Muscle of arm (tissue), 14 donors: ENCODE measurements at places on chromosomes 3 and 15.

GRCh38 chr3:159950156-159950898 lies 38.3 kb upstream of the IL12A start:
- DNase-seq, result no peak

DNA sequence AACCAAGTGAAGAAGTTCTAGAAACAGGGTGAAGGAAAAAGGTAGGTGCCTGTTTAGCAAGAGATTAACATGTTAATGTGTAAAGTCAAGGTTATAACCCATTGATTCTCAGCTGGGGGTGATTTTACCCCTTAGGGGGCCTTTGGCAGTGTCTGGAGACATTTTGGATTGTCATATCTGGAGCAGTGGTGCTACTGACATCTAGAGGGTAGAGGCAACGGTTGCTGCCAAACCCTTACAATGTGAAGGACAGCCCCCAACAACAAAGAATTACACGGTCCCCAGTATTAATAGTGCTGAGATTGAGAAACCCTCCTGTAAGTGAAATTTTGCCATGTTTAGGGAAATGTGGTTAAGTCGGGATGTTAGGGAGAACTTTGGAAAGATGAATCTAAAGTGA lies 74.7 kb downstream of the CRYBG3 start:
- no peak for DNase-seq

DNA sequence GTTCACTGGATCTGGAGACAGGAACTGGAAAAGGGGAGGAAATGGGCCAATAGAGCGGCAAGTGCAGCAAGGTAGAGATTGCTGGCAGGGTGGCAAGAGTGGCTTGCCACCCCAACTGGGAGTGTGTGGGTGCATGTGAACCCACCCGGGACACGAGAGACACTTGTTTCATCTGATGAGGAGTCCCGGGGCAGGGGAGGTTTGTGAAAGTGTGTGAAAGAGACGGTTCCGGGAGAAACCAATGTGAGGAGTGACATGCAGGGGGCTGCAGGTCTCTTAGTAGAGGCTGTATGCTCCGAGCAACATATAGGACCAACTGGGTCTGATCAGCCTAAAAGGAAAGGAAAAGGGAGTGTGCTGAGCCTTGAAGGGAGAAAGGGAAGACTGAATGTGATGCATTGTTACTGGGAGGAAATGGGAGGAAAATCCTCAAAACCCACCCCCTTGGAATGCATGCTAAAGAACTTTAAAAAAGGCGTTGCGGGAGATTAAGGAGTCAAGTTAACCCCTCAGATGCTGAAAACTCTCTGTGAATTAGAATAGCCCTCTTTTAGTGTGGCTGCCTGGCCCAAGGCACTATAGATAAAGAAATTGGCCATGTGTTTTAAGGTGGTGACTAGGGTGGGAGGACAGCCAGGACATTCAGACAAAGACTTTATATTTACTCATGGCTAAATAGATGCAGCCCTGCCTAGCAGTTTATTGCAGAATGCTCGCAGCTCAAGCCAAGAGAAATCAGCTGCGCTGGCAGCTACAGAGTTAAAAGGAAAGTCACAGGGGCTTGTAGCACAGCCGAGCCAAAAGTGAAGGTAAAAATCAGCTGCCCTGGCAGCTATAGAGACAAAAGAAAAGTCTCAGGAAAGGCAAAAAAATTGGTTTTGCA lies 9.1 kb upstream of the SLC9C1 start:
- peak; percentile 35 for DNase-seq

DNA sequence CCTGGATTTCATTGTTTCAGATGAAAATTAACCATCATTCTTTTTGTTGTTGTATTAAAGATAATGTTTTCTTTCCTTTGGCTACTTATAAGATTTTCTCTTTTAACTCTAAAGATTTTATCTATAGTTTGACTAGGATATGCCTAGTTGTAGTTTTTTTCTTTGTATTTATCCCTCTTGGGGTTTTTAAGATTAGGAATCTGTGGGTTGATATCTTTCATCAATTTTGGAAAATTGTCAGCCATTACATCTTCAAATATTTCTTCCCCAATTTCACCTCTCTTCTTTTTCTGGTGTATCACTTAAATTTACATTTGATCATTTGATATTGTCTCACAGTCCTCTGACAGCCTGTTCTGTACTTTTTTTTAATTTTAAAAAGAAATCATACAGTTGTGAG lies 32.5 kb upstream of the LIMD1 start:
- no peak for DNase-seq

DNA sequence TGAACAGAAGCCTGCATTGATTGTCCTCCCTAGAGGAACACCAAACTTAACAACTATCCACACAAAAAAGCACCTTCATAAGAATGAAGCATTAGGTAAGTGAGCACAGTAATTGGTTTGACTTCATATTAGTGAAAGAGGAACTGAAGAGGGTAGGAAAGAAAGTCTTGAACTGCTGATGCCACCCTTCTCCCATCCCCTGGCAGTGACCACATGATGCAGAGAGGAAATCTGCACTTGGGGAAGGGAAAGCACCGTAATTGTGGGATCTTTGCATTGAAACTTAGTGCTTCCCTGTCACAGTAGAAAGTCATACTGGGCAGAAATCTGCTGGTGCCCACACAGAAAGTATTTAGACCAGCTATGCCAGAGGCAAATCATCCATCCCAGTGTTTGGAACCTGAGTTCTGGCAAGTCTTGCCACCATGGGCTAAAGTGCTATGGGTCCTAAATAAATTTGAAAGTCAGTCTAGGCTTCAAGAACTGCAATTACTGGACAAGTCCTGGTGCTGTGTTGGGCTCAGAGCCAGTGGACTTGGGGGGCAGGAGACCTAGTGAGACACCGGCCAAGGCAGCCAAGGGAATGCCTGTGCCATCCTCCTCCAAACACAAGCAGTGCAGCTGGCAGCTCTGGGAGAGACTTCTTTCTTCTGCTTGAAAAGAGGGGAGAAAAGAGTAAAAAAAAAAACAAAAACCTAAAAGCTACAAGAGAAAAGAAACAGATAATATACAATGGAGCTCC lies 63.6 kb downstream of the SLC15A2 start:
- peak; percentile 7 for DNase-seq

DNA sequence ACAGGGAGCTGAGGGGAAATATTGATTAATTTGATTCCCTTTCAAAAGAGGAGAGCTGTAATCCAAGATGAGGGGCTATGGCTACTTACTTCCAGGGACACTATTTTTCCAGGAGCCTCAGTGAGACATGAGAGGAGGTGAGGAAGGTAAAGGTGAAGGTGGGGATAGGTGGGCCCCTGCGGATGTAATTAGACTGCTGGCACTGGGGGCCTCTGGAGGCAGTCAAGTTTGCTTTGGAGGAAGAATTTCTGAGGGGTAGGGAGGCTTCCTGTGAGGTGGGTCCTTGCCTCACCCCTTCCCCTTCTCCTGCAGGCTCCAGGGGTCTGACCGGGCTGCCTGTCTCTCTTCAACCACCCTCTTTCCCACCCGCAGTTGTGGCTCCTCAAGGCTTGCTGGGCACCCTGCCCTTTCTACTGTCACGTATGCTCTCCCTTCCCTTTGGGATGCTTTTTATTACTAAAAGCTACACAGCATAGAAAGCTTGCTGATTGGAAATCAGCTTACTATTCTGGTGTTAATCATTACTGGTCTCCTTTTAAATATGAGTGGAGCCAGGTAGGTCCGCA lies 22.5 kb downstream of the GASK1A start:
- DNase-seq, result no peak

DNA sequence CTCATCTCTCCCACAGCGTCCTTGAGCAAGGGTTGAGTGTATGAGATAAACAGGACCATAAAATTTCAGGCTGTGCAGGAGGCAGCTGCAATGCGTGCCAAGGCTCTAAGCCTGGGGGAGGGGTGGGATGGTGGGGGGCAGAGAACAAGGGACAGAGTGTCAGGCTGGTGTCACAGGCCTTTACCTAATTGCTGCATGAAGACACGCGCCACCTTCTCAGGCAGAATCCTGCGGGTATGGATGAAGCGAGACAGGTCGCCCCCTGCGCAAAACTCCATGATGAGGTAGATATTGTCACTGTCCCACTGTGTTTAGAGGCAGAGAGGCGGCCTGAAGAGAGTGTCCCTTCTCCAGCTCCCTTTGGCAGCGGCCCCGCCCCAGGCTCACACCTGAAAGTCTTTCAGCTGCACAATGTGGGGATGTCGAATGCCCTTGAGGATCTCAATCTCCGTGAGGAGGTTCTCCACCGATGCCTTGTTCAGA lies 1.0 kb downstream of the ULK3 start:
- DNase-seq, result no peak

GRCh38 chr3:129123314-129124060 lies 1.9 kb upstream of the RAB43 start:
- DNase-seq, result no peak

GRCh38 chr3:8482263-8482662 lies 19.4 kb upstream of the LMCD1 start:
- no peak for DNase-seq
